ENCODE measurements at places on chromosomes 2 and 18.

DNA sequence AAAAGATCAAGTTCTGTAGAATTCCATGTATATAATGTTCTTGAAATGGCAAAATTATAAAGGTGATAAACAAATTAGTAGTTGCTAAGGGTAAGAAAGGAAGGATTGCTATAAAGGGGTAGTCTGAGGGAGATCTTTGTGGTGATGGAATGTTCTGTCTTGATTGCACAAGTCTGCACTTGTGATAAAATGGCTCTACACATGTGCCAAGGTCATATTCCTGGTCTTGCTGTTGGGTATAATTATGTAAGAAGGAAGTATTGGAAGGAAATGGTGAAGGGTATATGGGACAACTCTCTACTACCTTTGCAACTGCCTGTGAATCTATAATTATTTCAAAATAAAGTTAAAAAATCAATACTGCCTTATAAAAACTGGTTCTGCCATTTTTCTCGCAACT lies 15.3 kb downstream of the SGPP2 start:
- no peak for DNase-seq

- DNase-seq, result no peak
These were observed 327.7 kb downstream of the SUCLG1 start for GRCh38 chr2:84131278-84131830.

GRCh38 chr2:235542733-235543127 lies 48.9 kb downstream of the AGAP1 start:
- no peak for DNase-seq

DNA sequence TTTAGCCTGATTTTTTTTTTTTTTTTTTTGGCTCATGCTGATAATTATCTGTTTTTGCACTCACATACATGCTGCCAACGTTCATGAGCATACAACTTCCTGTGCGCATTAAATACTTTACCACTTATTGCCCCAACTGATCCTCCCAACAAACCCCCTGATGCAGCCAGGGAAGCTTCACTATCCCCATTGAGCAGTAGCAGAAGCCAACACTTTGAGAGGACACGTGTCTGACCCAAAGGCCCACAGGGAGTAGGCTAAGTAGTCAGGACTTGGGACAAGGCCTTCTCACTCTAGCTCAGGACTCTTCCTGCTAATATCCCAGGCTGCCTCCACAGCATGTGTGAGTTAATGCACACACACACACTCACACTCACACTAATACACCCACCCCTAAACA lies 36.2 kb upstream of the MAT2A start:
- DNase-seq, result no peak

DNA sequence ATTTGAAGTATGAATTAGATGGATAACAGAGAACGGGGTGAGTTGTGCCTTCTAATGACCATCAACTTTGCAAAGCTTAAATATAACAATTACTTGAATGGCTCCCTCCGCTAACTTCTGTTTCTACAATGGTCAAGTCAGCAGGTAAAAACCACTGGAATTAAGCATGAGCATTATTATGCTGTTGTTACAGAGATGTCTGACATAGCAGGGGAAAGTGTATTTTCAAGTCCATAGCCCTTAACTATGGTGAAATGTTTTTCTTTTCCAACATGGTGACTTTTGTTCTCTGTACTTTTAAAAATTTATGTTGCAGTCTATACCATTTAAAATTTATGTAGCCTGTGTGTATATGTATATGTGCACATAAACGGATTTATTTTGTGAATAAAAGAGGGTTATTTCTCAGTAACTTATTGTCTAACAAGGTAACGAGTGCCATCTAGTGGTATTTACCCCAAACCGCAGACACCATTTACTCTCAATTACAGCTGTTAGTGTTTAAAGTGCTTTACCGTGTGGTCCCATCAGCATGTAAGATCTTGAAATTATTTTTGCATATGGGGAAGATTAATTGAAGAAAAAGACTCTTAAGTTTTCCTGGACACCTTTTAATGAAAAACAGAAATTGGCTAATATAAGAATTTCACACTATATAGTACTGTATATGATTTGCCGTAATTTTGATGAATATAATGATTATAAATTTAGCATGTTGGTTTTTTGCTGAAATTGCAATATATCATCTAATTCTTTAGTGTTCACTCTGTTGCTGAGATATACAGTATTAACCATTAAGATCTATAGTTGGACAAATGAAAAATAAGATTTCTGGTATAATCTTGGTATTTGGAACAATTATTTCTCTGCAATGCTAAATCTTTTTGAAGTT lies 78.2 kb downstream of the UBE2E3 start:
- DNase-seq, result no peak

DNA sequence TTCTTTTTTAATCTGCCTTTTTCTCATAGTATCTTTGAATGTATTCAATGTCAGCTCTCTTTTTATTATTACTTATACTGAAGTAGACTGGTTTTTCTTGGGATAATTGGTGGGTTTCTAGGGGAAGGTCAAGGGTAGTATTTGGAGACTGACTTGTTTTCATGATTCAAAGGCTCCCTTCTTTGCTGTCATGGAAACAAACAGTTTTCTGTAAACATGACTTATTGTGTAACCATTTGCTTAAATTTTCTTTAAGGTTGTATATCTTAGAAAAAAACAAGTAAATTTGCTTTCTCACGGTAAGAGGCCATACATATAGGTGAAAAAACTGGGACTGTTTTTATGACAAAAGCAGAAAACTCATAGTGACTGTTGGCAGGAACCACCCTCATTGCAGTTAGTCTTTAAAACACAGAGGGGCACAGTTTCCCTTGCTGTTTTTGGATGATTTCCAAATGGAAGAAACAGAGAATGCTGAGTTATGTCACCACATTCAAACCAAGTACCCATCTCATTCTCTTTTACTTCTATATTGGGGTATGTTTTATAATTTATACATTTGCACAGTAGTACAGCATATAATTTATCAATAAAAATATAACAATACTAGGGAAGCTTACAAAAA lies 5.8 kb upstream of the RDH14 start:
- DNase-seq, result no peak

DNA sequence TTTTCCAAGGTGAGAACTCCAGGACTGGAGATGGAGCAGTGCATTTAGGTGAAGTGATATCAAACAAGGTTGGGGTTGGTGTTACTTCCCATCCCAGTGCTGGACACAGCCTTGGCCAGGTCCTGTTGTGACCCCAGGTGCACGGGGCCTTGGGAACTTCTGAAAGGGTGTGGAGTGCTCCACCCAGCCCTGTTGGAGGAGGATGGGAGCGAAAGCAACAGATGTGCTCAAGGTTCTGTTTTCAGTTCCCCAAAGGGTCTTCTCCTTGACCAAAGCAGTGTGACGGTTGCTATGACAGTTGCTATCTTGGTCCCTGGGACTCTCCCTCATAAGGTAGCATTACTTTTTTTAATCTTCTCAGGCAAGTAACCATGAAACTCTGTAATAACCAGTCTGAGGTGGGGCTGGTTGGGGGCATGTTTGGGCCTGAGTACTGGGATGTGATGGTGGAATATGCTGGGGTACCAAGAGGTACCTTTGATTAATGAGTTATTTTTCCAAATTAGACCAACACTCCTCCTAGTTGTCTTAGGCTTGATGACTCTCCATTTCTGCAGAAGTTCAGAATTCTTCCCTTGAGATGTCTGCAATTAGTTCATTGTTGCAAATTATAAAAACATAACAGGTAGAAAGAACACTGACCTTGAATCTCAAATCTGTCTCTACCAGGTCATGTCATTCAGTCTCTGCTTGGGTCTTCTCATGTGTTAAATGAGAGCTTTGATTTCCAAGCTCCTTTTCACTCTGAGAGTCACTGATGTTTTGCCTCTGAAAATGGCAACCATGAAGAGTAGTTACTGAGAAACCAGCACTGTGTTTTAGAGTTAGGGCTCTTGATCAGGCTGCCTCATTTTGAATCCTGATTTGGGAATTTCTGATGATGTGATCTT lies 154.5 kb downstream of the RPIA start:
- DNase-seq, result no peak

DNA sequence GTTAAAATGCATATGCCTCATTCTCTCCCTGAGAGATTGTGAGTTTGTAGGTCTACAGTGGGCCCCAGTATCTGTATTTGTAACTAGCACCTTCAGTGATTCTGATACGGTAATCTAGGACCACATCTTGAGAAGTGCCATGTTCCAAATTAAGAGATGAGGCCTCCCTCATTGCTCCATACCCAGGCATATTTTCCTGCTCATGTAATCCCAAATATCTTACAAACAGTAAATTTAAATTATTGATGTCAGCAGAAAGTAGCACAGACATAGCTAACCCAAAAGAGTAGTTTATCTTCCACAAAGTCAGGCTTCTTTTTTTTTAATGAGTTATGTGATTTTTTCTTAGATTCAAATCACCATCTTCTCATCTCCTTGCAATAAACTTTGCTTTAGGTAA lies 263.8 kb downstream of the SETBP1 start:
- DNase-seq, result no peak

DNA sequence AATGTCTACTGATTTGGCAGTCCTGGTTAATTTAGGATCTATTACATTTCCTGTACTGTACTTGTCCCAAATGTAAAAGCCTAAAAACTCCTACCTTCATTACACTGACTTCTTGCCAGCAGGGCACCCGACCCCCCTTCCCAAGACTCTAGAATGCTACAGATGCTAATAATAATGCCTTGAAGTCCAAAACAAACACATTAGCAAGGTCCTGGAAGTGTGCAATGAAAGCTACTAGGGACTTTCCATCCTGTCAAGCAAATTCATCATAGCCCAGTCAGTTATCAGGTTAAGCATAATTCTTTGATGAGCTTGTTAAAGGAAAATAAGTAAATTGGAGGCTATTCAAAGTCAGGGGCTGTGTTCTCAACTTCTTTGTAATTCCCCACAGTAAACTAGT lies 115.3 kb upstream of the RBBP8 start:
- no peak for DNase-seq

GRCh38 chr2:85248773-85249509 lies 78.8 kb downstream of the TGOLN2 start:
- DNase-seq, result no peak

DNA sequence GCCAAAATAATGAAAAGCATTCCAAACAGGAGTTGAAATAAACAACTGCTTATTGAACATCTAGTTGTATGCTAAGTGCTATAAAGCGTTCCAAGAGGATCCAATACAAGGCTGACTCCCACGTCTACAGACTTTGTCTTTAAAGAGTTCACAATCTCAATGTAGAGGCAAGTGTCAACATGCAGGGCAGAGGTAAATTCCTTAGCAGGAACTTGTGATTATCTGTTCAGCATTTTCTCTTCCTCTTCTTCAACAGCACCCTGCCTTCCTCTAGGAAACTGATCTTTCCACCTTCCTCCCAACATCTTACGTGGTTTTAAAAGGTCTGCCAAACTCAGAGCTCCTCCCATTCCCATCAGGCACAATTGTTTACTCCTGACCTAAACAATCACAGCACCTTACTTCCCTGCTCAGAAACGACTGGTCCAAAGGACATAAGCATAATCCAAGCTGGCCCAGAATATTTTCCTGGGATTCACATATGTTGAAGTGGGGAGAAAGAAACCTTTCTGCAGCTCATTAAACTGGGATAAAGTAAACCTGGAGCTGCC lies 83.9 kb downstream of the ITSN2 start:
- DNase-seq, result no peak

DNA sequence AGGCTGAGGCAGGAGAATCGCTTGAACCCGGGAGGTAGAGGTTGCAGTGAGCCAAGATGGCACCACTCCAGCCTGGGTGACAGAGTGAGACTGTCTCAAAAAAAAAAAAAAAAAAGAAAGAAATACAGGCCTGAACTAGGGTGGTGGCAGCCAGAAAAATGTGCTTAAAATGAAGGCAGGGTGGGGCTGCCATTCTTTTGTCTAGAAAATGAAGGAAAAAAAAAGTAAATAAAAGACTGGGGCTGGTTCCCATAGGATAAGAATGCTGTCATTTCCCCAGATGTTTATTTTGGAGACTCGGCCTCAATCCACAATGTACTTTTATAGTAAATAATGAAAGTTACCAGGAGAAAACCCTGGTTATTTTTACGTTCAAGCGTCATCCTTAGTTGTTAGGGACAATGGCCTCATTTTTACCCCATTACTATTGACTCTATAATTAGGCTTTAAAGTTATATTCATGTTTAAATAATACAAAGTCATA lies 58.9 kb downstream of the ATP8B1 start:
- DNase-seq, result no peak

- DNase-seq, result no peak
These were observed 4.1 kb downstream of the ATG9A start for GRCh38 chr2:219225350-219225749.

- no peak for DNase-seq
These were observed 6.8 kb upstream of the SLC1A4 start for GRCh38 chr2:64982311-64982857.

GRCh38 chr2:136154384-136154783 lies 36.4 kb upstream of the CXCR4 start:
- no peak for DNase-seq

- no peak for DNase-seq
These were observed 28.6 kb downstream of the BOD1L2 start for GRCh38 chr18:57175532-57175931.

DNA sequence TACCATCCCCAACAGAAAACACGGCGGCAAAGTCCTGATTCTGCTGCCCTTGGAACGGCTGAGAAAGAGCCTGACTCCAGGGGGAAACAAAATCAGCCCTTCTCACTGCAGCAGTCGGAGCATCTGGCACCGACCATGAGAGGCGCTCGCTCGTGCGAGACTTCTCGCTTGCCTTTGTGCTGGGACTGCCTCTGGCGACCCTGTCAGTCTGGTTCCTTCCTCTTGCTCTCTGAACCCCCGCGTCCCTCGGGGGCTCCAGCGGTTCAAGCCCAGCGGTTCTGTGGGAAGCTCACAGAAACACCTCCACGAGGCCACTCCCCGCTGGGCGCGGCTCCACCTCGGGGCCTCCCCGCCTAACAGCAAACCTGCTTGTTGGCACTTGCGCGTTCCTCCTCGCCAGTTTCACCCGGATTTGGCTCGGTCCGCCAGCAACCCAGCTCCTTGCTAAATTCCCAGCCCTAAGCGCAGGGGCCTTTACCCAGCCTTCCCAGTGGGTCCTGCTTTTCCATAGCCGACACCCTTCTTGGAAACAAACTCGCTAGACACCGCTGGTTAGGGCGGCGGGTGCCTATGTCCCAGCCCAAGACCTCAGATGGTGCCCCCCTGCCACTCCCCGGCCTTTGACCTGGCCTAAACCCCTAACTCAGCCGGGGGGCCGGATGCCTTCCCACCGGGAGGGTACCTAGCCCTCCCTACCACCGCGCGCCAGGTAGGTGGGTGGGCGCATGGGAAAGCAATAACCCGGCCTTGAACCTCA lies 2.2 kb downstream of the RND3 start:
- peak; percentile 26 for DNase-seq

GRCh38 chr18:3268306-3268705 lies 6.4 kb downstream of the MYL12B start:
- no peak for DNase-seq

DNA sequence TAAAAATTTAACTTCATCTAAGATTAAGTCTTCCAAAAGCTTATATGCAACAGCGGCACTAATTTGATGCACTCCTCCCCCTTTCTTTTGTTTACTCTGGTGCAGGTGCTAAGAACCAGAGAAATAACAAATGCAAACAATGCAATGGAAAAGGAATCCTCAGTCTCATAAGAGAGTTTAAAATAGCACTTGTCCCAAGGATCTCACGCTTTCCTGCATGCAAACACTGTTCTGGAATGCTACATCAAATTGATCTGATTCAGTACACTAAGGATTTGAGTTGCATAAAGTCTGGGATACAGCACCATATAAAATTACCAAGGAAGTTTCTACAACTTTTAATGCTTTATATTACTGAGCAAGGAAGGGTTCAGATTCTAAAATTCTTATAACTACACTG lies 50.5 kb downstream of the SEPTIN10 start:
- DNase-seq, result no peak
